ENCODE measurements at places on chromosomes 2 and 18.

GRCh38 chr2:201257381-201257955 lies 2.9 kb upstream of the CASP8 start:
- DNase-seq = peak; percentile 29

DNA sequence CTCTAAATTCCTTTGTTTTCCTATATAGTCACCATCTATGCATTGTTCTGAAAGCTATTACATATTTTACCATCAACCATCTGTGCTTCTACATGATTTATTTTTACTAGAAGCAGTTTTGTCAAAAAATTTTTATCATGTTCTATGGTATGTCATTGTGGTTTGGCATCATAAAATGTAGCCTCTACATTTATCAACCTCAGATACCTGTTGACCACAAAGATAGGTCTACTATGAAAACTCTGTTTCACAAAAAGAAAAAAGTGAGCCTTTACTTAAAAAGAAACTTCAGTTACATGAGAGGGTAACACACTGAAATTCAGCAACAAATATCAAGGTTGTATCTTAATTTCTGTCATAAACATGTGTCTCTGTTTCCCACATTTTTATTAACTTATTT lies 3.7 kb downstream of the BCL2 start:
- no peak for DNase-seq

- no peak for DNase-seq
These were observed 314.7 kb upstream of the GULP1 start for GRCh38 chr2:187976986-187977333.

DNA sequence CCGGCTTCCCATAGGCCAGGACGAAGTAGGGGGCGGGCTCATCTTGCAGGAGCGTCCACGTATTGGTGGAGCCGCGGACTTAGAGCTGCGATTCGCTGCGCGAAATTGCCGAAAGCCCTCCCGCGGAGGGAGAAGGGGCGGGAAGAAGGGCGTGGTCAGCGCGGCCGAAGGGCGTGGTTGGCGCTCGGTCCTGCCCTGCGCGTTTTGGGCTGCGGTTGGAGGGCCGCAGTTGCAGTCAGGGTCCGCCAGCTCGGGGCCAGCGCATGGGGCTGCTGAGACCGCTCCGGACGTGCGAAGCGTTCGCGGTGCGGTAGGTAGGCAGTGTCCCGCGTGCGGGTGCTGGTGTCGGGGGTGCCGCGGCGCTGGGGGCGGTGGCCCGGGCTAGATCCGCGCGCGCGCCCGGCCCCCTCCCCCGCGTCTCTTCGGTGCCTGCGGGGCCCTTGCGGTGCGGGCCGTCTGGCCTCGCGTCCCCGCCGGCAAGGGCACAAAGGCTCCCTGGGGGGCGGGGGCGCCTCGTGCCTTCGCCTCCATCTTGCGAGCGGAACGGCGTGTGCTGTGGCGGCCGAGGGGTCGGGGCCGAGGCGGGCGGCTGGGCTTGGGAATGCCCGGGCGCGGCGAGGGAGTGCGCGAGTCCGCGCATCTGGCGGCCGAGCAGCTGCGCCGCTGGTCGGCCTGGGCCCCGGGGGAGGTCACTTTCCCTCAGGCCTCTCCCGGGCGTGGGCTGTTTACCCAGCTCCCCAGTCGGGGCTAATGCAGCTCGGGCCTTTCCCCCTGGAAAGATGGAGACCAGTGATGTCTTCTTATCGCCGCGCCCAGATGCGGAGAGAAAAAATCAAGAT lies at the start of gene CEP68:
TSS of gene CEP68 (plus strand) at position 202 of the 839 bp plus-strand sequence. CDS start 13,029 bp downstream, outside the sequence.
- peak; percentile 95 for DNase-seq

DNA sequence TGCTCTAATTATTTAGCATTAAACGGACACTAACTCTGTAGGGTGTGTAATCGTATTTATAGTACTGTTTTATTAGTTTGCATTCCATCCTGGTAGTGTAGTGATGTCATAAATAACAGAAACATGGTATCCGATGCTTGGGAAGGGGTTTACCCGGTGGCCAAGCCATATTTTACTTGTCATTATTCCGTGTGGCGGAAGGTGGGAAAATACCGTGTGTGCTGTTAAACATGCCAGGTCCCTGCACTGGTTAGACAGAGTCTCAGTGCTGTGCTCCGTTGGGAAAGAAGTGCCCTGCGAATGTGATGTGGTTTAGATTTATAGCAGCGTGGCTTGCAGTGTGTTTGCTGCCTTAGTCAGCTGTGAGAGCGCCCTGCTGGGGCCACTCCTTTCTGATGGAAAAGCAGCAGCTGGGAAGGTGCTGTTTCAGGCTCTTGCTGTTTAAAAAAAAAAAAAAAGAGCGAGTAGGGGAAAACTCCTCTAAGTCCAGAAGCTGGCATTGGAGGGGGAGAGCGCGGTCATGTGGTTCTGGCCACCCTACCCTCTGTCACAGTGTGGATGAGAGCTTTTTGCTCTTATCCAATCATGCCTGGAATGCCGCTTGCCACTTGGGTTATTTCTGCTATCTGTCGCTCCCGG lies 211.0 kb downstream of the NEDD4L start:
- no peak for DNase-seq

DNA sequence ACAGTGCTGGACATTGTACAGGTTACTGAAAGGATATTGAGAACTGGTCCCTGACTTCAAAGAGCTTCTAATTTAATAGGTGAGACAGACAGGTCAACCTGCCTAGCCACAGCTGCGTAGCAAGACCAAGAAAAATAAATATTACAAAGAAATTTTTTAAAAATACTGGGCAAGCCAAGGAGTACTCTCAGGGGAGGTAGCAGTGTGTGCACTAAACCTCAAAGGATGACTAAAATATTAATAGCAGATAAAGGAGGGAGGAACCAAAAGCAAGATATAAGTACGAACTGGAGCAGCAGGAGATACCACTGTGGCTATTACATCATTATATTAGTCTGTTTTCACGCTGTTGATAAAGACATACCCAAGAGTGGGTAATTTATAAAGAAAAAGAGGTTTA lies 14.9 kb downstream of the SCG2 start:
- no peak for DNase-seq

DNA sequence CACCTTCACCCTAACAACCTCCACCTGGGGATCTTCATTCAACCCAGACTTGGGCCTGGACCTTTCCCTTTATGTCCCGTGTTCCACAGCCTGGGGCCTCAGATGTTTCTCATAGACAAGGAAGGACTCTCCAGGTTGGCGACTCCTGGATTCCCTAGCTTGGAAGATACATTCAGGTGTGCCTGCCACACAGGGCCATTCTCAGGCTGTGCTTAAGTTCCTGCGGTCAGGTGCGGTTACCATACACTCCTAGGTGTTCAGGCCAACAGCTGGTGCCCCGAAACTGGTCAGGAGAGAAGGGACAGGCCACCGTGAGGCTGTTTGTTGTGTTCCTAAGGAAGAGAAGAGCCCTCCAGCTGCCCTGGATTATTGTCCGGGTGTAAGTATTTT lies 15.6 kb downstream of the SLC4A3 start:
- DNase-seq = no peak

DNA sequence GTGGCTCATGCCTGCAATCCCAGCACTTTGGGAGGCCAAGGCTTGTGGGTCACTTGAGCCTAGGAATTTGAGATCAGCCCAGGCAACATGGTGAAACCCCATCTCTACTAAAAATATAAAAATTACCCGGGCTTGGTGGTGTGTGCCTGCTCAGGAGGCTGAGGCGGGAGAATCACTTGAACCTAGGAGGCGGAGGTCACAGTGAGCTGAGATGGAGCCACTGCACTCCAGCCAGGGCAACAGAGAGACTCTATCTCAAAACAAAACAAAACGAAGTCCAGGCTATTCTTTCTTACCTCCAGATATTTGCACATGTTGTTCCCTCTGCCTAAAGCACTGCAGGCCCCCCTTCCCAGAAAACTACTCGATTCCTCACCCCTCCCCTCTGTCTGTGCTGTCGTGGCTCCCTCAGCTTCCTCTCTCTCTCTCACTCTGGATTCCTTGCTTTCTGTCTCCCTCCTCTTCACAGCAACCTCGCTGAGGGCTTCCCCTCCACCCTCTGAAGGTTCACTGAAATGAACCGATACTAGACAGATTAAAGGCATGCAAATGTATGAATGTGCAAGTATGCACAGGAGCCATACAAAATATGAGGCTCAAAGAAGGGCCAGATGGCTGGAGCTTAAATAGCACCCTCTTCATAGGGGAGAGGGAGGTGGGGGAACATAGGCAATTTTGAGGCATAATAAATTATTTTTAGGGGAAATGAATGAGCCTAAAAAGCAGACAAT lies 18.5 kb downstream of the TMEM177 start:
- peak; percentile 24 for DNase-seq

- DNase-seq = no peak
These were observed 158.2 kb downstream of the L3MBTL4 start for GRCh38 chr18:6256521-6256920.

- DNase-seq = no peak
These were observed 33.7 kb downstream of the STARD6 start for GRCh38 chr18:54323970-54324369.

All from stimulated activated CD4-positive, alpha-beta T cell treated with anti-CD3 and anti-CD28 coated beads, Interleukin-4, amount 100 ng/mL, for 1 hour (primary cell).